Kasumi-1 (cell line): ENCODE measurements at places on chromosomes 3 and 15.

GRCh38 chr15:59179717-59180116 lies 26.9 kb upstream of the LDHAL6B start:
- DNase-seq = no peak

- DNase-seq = peak; percentile 53
These were observed 41.1 kb upstream of the CHRNB4 start for GRCh38 chr15:78682004-78682651.

- DNase-seq = no peak
These were observed 1305.2 kb downstream of the SI start for GRCh38 chr3:163773136-163773535.

DNA sequence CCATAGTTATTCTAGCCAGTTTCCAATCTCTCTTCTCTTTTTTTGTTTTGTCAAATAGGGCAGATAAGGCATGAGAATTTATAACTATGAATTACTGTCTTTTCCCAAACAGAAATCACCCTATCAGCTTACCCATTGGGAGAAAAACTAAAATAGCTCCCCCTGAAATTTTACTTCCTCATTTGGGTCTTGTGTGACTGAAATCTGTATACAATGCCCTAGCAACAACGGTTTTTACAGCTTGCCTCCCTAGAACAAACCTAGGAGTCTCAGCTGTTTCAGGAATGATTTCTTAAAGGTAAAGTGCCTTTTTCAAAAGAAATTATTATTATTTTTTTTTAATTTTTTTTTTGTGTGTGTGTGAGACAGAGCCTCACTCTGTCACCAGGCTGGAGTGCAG lies 56.8 kb downstream of the CD86 start:
- DNase-seq = peak; percentile 87

DNA sequence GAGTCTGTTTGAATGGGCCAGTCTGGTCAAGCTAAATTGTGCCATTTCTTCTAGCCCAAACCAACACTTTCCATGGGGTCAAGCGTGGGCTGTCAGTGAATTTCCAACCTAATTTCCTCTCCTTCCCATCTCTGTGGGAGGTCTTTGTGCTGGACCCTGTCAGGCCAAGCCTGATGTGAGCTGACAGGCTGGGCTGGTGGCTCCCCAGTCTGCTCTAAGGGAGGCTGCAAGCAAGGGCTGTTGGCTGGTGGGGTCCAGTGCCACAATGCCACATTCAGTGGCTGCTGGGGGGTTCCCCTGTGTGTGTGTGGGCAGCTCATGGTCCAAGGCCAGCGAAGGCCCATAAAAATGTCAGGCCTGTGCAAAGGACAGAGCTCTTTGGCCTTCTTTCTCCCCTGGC lies 216.1 kb downstream of the OPA1 start:
- no peak for DNase-seq

DNA sequence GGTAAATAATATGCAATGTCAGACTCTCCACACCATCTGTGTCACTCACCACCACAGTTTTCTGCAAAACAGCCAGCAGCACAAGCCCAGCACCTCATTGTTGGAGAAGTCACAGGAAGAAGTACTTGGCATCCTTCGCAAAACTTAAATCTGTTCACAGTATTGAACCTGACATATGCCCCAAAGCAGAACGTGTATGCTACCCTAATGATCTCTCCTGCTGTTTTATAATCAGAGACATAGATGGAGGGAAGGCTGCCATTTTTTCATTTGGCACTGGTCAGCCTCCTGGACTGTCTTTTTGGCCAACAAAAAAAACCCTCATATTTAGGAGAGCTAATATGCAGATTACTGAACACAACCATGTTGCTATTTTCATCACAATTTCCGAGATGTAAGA lies 1272.9 kb downstream of the ROBO1 start:
- DNase-seq = no peak

- DNase-seq = no peak
These were observed 473.5 kb downstream of the RBMS3 start for GRCh38 chr3:29754346-29754745.

DNA sequence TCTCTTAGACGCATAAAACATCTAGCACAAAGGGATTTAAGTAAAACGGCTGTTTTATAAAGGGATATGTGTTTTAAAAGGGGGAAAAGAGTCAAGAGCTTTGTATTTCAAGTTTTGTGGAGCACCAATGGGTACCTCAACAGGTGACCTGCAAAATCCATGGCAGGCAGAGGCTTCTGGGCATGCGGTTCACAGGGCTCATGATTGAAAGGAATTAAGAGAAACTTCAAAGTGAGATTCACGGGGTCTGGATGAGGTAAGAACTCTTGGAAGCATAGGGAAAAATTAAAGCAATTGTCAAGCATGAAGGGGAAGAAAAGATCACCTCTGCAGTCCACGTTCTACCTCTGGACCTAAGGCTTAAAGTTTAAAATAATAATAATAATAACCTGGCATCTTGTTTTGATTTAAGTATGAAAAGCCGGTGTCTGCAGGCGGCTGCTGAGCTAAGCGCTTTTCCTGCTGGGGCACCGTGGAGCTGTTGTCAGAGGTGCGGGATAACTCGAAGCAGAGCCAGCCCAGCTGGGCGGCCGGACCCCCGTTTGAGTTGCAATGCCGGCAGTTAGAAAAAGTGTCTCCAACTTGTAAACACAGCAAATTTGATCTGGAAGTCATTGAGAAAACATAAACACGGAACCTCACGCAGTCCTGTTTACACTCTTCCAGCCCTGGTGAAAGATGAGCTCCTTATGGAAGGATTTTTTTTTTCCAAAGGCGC lies 40.5 kb downstream of the HES1 start:
- DNase-seq = no peak

- no peak for DNase-seq
These were observed 41.1 kb upstream of the SEC61A1 start for GRCh38 chr3:128011140-128011539.

DNA sequence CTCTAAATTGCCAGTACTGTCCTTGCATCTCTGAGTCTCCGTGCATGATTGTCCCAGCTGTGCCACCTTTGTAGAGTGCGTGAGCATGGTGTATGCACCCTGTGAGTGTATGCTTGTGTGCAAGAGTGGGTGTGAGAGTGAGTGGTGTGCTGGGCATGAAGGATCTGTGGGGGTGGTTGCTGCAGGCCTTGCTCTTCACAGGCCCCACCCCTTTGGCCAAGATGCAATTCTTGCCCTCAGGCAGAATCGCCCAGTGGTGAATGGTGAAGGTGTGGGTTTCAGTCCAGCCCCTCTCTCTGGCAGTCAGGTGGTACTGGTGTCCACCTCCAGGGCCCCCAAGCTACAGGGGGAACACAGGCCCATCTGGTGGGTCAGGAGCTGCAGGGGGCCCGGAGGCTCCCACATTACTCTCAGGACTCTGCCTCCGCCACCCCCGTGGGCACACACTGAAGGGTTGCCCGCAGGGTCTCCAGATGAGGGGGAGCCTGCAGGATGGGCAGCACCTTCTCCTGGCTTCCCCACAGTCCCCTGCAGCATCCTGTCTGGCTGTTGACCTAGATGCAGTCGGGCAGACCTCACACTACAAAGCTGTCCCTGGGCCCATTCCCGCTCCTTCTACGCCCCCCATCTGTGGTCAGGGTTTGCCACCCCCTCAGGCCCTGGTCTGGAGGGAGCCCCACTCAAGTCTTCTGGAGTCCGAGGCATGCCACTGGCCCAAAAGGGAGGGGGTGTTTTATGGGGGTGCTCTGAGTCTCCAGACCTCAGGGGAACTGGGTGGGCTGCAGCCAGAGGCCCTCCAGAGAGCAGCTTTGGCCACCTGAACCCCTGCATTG lies 8.3 kb upstream of the ROPN1B start:
- DNase-seq = no peak

- no peak for DNase-seq
These were observed 267.6 kb upstream of the TBC1D5 start for GRCh38 chr3:18010001-18010400.

- peak; percentile 42 for DNase-seq
These were observed 175.7 kb downstream of the TNIK start for GRCh38 chr3:171284308-171285075.

- peak; percentile 33 for DNase-seq
These were observed 842 bp downstream of the FSTL1 start for GRCh38 chr3:120449701-120450599.

GRCh38 chr15:62334536-62334935 lies 169.5 kb upstream of the C2CD4B start:
- no peak for DNase-seq

DNA sequence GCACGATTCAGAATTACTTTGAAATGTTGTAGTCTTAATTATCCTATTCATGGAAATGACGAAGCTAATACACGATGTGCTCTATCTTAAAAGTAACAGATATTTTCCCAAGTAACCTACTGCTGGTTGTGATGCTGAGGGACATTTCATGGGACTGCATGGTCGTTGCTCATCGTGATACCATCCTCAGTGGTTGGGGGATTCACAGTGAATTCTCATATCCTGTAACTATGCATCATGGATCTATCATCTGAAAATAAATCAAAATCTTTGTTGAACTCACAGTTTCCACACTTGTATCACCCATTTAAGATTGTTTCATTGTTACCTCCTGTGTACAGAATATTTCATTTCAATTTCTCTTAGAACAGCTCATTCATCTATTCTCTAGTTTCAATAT lies 84.7 kb downstream of the OPA1 start:
- DNase-seq = no peak

GRCh38 chr3:57961828-57962447 lies 46.3 kb upstream of the FLNB start:
- DNase-seq = peak; percentile 66

DNA sequence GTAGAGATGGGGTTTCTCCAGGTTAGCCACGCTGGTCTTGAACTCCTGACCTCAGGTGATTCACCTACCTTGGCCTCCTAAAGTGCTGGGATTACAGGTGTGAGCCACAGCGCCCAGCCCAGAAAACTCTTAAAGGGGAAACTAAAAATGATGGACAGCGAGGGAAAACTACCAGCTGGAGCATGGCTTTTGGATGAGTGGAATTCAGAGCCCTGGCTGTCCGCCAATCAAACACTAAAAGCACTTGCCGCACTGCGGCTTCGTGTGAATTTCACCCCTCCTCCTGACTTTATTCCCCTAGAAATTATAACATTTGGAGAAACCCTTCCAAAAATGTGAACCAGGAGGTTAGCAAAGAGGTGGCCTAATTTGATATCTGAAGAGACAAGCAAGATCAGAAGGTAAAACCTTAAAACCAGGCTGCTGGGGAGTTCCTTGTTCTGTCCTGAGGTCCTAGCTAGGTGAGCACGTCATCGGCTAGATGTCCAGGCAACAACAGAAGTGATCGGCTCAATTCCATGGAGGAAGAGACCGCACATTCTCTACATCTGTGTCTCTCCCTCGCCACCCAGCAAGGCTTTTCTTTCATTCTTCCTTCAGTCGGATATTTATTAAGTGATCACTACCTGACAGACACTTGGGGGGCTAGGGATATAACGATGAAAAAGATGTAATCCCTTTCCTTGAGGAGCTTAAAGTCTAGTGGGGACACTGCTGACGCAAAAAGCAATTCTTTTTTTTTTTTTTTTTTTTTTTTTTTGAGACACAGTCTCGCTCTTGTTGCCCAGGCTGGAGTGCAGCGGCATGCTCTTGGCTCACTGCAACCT lies 1.7 kb downstream of the TM4SF19 start:
- no peak for DNase-seq

DNA sequence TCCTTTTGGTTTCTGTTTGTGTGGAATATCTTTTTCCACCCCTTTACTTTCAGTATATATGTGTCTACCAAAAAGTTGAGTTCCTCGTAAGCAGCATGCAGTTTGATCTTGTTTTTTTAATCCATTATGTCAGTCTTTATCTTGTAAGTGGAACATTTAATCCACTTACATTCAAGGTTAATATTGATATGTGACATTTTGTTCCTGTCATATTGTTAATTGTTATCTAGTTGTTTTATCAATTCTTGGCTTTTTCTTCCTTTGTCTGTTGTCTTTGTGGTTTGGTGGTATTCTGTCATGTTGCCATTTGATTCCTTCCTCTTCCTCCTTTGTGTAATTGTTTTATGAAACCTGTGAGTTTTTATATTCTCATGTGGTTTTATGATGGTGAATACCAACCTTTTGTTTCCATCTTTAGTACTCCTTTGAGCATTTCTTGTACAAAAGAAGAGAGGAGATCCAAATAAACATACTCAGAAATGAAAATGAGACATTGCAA lies 43.4 kb upstream of the XCR1 start:
- DNase-seq = no peak

GRCh38 chr15:39878406-39878785 lies 41.7 kb downstream of the GPR176 start:
- no peak for DNase-seq

DNA sequence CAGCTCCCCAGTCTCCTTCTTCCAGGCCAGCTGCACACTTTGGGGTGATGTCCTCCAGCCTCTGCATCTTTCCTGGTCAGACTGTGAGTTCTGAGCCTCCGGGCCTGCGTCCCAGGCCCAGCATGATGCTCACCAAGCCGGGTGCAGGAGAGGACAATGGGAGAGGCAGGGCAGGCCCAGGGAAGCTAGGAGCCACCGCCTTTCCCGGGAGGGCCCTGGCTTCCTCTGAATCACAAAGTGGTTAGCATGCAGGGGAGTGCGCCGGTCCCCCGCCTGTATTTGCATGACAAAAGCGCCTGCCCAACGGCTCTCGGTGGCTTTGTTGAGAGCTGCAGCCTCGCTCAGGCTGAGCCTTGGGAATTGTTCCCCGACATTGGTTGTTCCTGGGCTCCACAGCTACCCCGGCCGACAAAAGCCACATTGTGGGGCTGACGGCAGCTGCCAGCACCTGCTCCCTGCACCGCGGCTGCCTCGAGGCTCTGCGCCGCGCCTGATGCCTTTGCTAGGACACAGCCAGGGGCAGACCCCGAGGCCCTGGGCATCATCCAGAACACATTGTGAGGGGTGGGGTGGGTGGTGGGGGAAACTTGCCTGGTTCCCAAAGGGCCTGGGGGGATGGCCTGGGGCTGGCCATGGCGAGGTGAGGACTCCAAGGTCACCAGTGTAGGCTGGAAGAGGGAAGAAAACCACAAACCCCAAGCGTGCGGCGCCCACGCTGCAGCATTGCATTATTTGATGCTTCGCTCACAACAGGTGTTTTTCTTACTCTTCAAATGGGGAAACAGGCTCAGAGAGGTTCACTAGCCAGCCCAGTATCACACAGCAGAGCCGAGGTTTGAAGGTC lies 20.0 kb upstream of the KLF13 start:
- DNase-seq = no peak

GRCh38 chr3:141070727-141071357 lies 19.7 kb downstream of the SPSB4 start:
- DNase-seq = no peak

DNA sequence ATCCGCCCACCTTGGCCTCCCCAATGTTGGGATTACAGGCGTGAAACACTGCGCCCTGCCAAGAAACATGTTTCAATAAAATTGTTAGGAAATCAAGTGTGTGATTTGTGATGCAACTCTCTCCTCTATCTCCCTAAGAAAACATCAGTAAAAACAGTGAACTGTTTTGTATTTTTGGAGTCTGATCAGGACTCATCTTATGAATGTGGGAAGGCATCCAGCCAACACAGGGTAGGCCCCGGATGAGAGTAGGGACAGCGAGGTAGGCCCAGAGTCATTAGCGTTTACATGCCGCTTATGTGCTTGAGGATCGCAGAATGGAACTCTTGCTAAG lies 884 bp upstream of the GLYCTK start:
- DNase-seq = no peak

GRCh38 chr3:98577178-98577895 lies 16.1 kb downstream of the CPOX start:
- no peak for DNase-seq
